ENCODE measurements at places on chromosomes 3 and 15.

GRCh38 chr3:53595660-53596059 lies 101.2 kb downstream of the CACNA1D start:
- DNase-seq, result no peak

GRCh38 chr15:62545467-62546227 lies 380.6 kb upstream of the C2CD4B start:
- DNase-seq, result no peak

- no peak for DNase-seq
Observed at GRCh38 chr3:16765661-16766060, 119.1 kb upstream of the PLCL2 start.

- DNase-seq, result peak; percentile 3
Observed at GRCh38 chr15:41603941-41604911, 45.2 kb downstream of the TYRO3 start.

DNA sequence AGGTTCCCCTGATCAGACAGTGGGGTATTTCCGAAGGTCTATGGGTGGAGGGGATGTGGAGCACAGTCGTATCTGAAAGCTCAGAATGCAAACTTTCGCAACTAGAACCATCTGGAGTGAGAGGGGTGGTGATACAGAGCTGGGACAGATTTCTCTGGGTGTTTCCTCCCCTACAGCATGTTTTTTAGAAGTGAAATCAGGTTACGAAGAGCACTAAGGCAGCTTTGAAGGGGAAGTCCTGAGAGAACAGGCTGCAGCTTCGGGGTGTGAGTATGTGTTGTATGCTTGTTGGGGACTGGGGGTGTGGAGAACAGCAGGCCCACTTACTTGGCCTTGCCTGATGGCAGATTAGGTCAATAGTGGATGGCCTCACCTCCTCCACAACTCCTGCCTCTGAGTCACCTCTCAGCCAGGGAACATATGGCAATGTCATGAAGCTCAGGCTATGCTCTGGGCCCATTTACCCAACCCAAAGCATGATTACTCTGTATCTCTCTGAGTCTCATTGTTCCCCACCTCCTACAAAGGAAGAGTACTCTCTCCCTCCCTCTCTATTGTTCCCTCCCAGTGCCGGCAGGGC lies 107.2 kb upstream of the RASGRP1 start:
- no peak for DNase-seq

DNA sequence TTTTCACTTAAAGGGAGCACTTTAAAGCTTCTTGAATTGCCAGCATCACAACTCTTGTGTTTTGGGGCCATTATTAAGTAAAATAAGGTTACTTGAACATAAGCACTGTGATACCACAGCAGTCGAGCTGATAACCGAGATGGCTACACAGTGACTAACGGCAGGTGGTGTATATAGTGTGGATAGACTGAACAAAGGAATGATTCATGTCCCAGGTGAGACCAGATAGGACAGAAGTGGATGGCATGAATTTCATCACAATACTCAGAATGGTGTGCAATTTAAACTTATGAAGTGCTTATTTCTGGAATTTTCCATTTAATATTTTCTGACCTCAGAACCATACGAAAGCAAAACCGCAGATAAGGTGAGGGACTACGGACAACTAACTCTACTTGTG lies 40.2 kb downstream of the PBRM1 start:
- DNase-seq, result no peak

DNA sequence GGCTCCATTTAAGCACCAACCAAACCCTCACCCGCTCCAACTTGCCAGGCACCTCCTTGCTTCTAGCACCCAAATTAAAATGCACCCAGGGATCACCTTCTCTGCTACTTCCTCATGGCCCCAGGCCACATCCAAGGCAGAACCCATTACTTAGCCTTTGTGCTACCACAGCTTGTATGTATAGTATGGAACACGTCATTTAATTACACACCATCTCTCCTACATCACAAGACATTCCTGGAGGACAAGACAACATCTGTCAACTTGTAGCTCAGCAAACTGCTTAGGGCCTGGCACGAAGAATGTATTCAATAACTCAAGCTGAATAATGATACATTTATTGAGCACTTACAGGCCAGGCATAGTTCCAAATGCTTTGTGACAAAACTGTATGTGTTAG lies 23.3 kb downstream of the ZDHHC3 start:
- no peak for DNase-seq

DNA sequence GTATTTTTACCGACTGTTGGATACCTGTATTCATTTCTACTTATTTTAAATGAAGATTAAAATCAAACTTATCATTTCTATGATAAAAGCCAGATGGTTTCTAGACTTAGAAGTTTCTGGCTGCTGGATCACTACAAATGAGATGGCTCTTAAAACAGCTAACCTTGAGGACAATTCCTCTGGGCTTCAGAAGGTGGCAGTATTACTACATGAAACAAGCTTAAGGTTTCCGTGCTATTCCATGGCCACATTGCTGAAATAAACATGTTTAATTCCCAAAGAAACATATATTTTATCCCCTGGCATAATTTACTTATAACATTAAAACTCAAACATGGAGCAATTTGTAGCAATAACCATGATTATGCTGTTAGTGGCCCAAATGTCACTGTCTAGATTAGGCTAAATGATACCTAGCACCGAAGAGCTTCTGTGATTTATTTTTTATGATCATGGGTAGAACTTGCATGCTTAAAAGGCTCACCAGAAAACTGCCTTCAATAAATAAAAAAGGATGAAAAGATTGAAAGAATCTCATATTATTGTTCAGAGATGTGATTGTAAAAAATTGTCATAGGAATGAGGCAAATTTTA lies 204.0 kb upstream of the NANOGP8 start:
- DNase-seq, result no peak

DNA sequence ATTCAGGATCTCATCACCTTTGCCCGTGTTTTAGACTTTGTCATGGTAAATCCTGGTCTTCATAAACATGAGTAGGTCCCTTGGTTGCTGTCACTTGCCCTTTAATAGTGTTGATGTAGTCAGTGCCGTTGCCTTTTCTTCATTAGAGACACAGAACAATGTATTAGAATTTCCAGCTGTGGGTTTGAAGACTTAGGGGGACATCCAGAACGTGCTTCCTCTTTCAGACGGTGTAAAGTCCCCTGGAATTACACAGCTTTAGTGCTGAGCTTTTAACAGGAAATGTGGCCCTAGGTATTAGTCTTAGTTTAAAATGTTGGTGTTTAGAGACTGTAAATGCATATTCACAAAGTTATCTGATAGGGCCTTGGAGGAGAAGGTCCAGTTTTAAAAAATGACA lies 8.8 kb upstream of the LRCH3 start:
- no peak for DNase-seq

- DNase-seq, result no peak
Observed at GRCh38 chr3:17322106-17322793, 420.2 kb downstream of the TBC1D5 start.

GRCh38 chr3:100265016-100265415 lies 4.2 kb downstream of the TBC1D23 start:
- no peak for DNase-seq

GRCh38 chr3:120286465-120286864 lies 1.4 kb upstream of the GPR156 start:
- DNase-seq, result no peak

DNA sequence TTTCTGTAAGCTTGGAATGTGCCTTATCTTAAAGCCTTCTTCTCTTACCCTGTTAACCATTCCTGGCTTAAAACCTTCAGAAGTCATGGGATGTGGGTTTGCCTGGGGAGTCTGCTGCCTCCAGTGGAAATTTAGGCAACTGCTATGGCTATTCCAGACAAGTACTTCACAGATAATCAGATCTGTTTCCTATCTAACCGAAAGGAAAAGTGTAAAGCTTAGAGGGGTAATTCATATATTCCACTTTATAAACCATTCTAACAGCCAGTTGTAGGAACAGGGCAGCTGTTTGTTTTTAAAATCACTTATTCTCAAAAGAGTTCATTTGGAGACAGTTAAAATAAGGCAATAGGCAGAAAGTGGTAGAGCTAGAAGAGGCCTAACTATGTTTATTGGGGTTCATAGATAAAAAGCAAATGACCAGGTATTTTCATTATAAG lies 219.9 kb downstream of the TCF12 start:
- DNase-seq, result no peak

DNA sequence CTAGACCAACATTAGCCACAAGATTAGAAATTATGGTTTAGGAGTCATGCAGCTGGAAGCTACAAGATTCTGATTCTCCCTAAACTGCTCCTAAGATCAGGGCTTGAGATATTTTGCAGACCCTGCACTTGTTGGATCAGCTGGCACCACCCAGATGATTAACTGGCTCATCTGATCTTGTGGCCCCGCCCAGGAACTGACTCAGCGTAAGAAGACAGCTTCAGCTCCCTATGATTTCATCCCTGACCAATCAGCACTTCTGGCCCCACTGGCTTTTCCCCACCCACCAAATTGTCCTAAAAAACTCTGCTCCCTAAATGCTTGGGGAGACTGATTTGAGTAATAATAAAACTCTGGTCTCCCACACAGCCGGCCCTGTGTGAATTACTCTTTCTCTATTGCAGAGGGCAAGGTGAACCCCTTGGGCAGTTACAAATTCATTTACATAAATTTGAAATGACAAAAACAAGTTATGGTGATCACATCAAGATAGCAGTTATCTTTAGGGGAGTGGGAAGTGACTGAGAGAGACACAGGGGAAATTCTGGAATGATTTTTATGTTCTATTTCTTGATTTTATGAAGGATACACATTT lies 76.5 kb downstream of the CD200R1L start:
- DNase-seq, result no peak
